Foreskin melanocyte (primary cell): ENCODE measurements at places on chromosomes 3 and 15.

- DNase-seq = no peak
Observed at GRCh38 chr3:106341087-106341486, 472.3 kb upstream of the CBLB start.

DNA sequence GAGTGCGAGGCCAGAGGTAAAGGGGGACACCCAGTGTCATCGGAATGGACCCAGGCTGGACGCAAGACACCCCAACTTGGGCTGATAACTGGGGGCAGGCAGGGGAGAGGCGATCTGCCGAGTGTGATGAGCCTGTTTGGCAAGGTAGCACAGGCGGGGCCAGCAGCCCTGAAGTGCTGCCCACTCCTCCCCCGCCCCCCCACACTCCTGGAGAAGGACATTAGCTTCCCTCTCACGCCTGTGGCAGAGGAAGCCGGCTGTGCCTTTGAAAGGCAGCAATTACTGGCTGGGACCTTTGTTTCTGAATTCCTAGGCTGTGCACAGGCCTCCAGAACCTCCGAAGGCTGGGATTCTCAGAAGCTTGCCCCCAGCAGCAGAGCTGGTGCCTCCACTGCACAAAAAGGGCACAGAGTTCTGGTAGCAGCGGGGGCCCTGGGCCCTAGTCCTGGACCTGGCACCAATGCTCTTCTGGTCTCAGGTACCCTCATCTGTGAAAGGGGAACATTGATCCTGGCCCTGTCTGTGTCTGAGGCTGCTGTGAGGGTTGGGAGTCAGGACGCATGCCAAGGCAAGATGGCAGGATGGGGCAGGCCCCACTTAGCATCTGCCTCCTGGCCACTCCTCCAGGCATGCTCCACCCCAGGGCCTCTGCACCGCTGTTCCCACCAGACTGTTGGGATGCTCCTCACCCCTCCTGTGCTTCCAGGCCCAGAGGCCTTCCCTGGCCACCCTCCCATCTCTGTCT is 28.6 kb downstream of the IQSEC1 start:
- DNase-seq = no peak

GRCh38 chr3:171168086-171168485 is 141.6 kb upstream of the SLC2A2 start:
- DNase-seq = peak; percentile 20

GRCh38 chr3:18389108-18389733 is 35.9 kb downstream of the SATB1 start:
- peak; percentile 2 for DNase-seq

- no peak for DNase-seq
Observed at GRCh38 chr3:141334627-141335250, 33.6 kb upstream of the ZBTB38 start.

DNA sequence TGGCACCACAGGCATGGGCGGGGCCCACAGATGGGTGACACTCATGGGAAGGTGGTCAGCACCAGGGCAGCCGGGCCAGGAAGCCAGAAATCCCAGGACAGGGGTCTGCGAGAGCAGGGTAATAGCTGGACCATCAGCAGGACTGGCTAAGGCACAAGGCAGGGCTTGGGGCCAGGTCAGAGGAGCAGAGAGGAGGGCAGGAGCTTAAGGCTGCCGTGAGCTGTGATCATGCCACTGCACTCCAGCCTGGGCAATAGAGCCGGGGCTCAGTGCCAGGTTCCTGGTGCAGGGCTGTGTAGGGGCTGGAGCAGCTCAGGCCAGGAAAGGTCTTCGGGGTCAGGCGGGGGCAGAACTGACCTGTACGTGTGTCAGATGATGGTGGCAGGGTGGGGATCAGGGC is 64.2 kb upstream of the LINGO1 start:
- no peak for DNase-seq

- DNase-seq = no peak
Observed at GRCh38 chr3:48503401-48504050, 448 bp downstream of the SHISA5 start.

GRCh38 chr15:93683651-93684050 is 547.7 kb upstream of the MCTP2 start:
- DNase-seq = no peak

DNA sequence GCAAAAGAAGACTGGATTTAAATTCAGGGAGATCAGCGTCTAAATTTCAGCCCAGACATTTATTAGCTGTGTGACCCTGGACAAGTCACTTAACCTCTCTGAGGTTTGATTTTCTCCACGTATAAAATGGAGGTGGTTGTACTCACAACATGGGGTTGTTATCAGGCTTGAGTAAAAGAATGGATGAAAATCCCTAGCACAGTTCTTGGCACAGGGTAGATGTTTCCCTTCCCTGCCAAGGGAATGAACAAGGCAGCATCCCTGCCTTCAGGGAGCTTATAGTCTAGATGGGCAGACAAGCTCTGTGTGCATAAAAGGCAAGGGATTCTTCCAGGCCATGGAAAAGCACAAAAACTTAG is 50.2 kb upstream of the MRPS22 start:
- DNase-seq = no peak

DNA sequence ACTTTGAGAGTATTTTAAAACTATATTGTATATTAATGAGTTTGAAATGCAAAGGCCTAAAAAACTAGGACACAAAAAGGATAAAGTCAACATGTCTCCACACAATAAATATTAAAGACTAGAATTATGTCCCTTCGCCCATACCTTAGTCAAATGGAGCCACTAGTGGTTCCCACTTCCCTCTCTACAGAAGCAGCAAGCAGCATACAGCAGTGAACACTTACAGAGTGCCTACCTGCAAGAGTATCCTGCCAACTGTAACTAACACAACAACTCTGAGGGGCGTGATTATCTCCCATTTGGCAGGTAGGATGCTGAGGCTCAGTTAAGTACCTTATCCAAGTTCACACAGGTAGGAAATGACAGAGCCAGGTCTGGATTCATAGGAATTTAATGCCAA is 17.2 kb downstream of the DYNC1LI1 start:
- no peak for DNase-seq

DNA sequence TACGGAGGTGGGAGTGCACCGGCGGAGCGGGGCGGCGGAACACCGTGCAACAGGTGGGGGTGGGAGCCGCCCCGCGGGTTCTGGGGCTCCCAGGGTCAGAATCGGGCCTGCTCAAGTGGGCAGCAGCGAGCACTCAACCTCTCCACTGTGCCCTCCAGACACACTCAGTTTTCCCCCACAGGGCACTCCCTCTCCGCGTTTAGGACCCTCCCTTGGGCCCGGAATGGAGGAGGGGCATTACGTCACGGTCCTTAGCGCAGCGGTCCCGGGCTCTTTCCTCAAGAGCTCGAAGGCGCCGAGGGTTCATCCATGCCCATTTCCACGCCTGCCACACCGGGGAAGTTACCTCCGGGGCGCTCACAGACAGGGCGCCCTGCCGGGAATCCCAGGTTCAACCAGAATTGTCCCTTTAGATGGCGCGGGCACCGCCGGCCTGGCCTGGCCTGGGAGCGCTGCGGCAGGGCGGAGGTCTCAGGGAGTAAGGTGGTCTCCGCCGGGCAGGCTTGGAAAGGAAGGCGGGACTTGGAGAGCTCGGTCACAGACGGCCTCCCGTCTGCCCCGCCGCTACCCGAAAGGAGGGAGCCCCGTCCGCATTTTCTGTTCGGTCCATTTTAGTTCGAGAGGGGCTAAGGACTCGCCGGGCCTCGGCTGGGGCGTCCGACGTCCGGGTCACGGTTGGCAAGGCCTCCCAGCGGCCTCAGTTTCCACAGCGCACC is 5.1 kb downstream of the RNU6-1 start:
- DNase-seq = no peak

DNA sequence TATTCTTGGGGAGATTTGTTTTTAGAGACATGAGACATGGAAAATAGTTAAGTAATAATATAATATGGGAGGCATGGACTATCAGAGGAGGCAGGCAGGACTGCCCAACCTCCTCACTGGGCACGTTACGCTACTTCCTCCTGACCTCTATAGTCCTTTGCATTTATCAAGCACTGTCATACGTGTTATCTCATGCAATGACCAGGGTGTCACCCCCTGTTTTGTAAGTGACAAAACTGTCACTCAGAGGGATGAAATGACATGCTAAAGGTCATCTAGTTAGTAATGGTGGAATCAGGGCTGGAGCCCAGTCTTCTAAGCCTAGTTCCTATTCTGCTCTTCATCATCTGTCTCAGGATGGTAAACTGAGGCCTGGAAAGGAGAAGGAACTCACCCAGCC is 66.7 kb downstream of the ST6GAL1 start:
- DNase-seq = no peak

- no peak for DNase-seq
Observed at GRCh38 chr15:65044724-65045481, at the start of gene SLC51B. SLC51B (plus strand) TSS chr15:65045387; CDS start chr15:65050005, 4,618 bp downstream.

GRCh38 chr3:119810018-119810435 is 28.1 kb downstream of the NR1I2 start:
- DNase-seq = peak; percentile 20

GRCh38 chr3:103349760-103350159 is 914.9 kb downstream of the ZPLD1 start:
- no peak for DNase-seq

DNA sequence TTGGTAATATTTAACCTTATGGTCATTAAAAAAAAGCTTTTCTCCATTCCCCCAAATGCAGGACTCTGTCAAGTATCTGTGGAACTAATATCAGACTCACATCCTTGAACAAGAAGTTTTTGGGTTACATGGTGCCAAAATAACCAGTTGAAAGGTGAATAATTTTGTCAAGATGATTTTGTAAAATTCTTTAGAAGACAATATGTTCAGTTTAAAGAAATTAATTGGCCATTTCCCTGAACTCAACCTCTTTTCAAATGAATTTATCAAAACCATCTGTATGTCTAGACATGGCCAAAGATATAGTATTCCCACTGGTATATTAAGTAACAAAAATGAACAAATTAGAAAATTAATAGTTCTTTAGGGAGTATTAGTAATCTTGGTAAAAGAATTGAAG is 280.5 kb downstream of the MBNL1 start:
- no peak for DNase-seq

GRCh38 chr3:150451329-150452048 is 43.4 kb downstream of the TSC22D2 start:
- DNase-seq = no peak

- DNase-seq = no peak
Observed at GRCh38 chr3:146517684-146518435, 26.5 kb downstream of the PLSCR1 start.

GRCh38 chr15:58203537-58203936 is 65.4 kb downstream of the AQP9 start:
- no peak for DNase-seq

DNA sequence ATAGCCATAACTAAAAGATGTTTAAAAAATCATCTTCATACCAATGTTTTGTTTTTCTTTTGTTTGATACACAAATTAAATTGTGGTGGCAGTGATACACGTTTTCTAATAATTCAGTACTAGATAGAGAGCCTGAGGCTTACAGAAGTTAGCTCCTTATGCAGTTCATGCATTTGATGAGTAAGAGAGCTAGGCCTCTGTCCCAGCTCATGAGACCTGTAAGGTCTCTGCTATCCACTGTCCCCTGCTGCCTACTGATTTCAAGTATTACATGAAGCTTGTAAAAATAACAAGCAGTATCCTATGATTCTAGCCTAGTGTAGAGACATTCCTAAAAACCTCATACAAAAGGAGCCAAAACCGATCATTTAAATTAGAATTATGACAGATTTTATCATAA is 144.5 kb downstream of the MBNL1 start:
- DNase-seq = no peak

GRCh38 chr3:182651461-182651860 is 141.8 kb upstream of the ATP11B start:
- no peak for DNase-seq

- DNase-seq = no peak
Observed at GRCh38 chr15:58532126-58532525, 100.3 kb downstream of the LIPC start.

GRCh38 chr3:11306817-11307589 is 34.8 kb downstream of the ATG7 start:
- DNase-seq = no peak

DNA sequence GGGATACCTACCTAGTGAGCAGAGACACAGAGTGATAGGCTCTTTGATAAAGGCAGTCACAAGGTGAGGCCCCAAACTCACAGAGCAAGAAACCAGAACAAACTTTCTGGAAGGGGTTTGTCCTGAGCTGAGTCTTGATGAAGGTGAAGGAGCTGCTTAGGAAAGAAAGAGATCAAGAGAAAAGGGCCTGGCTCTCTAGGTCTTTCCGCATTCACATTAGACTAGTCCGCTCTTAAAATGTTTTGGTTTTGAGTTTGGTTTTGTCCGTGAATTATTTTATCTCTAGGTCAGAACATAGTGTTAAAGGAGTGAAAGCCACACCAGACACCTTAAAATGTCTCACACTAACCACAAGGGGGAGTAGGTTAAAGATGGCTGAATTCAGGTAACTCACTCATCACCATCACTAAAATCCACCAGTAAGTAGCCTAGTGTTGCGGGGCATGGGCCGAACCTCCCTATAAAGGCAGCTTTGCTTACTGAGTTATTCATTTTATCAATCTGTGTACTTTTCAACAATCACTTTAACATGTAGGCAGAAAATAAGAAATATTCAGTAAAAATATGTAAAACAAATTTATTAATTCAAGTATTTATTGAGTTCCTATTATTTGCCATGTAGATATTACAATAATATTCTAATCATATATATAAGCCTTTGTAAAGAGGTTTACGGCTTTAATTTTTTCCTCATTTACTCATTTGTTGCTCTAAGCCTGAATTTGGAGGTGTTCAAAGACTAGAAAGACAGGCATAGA is 121.5 kb upstream of the TSC22D2 start:
- no peak for DNase-seq

- DNase-seq = no peak
Observed at GRCh38 chr3:152375546-152375945, 106.8 kb downstream of the MBNL1 start.

DNA sequence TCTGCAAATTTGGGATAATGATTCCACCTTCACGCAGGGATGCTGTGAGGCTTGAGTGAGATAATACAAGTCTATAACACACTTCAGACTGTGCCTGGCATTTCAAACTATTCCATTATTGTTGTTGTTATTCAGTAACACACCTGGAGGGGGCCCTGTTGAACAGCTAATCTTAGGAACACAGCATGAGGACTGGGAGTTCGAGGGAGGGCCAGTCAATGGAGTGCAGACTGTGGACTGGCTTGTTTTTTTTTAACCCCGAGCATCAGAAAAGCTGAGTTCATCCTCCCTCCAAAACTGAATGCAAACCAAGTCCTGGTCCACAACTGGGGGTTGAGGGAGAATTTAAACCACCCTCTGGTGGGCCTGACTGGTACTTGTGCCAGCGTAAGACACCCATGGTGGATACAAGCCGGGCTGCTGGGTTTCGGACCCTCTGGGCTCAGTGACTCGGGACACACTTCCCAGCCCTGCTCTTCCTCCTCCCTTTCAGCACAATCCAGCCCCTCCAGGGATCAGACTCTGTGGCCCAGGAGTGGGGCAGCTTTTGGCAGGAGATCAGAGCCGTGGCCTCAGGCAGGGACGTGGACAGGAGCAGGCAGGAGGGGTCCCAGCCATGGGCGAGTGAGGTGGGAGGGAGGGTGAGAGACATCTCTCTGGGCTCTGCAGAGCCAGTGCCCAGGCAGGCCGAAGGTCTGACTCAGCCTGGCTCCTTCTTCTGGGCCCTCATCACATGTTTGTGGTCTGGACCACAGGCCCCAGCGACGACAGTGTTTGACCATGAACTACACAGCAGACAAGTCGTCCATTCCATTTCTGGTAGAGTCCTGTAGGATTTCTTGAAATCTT is 36.3 kb upstream of the MEX3B start:
- DNase-seq = peak; percentile 83

- no peak for DNase-seq
Observed at GRCh38 chr3:16978234-16978920, 93.6 kb downstream of the PLCL2 start.
